Retinal pigment epithelial cell (primary cell): ENCODE measurements at places on chromosomes 16 and 17.

GRCh38 chr17:79792984-79793923 is 3.6 kb downstream of the CBX8 start:
- DNase-seq, result no peak

GRCh38 chr16:531494-532125 is 4.1 kb downstream of the CAPN15 start:
- DNase-seq, result no peak

DNA sequence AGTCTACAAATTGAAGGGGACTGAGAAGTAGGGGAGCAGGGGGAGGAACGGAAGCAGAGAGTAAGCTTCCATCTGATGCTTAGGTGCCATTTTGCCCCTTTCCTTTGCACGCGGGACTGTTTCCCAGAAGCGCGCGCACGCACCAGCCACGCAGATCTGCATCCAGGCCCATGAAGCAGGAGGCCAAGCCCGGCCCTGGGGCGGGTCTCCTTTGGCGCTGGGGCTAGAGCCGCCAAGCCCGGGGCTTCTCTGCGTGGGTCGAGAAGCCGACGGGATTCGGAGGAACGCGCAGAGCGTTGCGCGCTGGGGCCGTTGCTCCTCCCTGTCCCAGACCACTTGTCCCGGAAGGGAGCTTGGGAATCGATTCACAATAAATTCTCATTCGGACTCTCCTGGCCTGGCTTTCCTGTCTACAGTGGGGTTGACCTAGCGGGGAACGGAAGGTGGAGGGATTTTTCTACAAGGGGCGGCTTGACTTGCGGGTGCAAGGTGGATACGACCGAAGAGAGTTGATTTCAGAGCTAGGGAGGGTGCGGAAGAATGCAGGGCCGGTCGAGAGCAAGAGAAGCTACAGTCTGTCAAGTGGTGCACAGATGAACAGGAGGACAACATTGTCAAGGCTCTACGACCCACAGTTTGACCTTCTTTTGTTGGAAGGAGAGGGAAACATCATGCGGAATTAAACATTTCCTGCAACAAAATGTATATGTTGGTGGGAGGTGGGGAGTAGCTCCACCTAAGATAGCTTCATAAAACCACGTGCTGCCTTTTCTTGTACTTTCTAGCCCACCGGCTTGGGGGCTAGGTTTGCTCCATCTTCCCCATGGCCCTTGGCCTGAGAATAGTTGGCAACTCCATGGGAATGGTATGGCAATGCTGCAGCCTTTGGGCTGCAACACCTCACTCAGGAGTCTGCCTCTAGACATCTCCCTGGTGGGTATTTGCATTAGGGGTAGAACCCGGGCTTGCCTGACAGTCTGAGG is 4.5 kb downstream of the HOXB9 start:
- no peak for DNase-seq

DNA sequence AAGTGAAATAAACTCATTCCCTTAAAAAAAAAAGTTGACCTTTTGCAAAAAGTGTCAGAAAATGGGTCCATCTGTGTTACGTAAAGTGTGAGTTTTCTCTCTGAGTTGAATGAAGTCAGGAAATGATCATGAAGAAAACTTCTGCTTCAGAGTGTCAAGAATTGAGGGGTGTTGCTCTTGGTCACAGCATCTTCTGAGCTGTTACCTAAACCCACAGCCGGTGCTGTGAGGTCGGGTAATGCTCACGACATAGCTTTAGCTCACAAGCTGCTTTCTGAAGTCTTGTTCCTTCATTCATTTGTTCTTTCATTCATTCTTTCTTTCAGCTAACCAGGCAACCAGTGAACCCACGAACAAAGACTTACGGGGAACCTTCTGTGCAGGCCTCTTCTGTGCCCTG is 372.1 kb downstream of the CPPED1 start:
- no peak for DNase-seq

DNA sequence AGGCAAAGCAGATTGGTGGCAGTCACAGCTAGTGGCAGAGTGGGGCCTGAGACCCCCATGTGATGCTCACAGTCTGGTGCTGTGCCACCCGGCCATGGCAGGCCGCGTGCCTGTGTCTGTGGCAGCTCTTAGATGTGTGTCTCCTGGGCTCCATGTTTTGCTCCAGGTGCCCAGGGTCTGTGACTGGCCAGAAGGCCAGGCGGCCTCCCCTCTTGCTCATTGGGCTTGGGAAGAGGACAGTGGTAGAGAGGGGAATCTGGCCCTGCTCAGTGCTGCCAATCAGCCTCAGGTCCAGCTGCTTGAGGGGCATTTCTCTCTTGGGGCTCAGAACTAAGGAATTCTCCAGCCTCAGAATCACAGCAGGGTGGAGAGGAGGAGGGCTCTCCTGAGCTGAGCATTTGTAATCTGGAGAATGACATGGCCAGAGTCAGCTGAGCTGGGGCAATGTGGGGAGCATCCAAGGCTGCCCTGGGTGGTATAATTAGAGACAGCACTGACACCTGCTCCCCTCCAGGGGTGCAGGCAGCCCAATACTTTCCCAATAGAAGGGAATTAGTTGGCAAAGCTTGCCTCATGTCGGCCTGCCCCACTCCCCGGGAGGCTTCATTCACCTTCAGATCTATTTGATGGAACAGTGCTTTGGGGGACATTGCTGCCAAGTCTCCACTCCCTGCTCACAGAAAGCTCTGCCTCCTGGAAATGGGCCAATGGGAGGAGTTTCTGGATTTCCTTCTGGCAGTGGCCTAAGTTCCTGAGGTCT is 2.7 kb upstream of the LASP1NB start:
- peak; percentile 46 for DNase-seq

DNA sequence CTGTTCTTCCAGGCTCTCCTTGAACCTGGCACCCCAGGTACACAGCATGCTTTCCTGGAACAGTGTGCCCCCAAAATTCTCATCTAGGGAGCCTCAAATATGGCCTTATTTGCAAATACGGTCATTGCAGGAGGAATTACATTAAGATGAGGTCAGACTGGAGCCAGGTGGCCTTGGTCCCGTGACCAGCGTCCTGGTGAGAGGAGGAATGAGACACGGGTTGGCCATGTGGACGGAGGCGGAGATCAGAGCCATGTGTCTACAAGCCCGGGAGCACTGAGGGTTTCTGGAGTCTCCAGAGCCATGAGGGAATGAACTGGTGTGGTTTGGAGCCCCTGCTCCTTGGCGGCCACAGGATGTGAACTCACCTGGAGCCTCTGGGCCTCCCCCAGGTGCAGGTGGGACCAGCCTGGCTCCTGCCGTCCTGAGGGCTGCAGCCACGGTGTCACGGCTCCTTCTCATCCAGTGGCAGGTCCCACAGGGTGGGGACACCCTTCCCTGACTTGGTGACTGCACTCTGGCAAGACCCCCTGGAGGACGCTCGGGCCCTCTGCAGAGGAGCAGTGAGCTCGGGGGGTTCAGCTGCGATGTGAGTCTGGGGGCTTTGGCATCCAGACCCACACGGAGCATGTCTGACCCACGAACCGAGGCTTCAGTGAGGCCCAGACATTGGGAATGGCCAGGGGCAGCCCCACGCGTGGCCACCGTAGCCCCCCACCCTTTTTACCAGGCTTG is 21.8 kb upstream of the GNG13 start:
- DNase-seq, result no peak

GRCh38 chr16:52051414-52052172 is 495.4 kb downstream of the TOX3 start:
- no peak for DNase-seq

GRCh38 chr16:85326113-85326793 is 214.0 kb upstream of the CIBAR2 start:
- no peak for DNase-seq

- DNase-seq, result no peak
Measured at GRCh38 chr17:3039736-3040135, 23.7 kb downstream of the OR1D5 start.

DNA sequence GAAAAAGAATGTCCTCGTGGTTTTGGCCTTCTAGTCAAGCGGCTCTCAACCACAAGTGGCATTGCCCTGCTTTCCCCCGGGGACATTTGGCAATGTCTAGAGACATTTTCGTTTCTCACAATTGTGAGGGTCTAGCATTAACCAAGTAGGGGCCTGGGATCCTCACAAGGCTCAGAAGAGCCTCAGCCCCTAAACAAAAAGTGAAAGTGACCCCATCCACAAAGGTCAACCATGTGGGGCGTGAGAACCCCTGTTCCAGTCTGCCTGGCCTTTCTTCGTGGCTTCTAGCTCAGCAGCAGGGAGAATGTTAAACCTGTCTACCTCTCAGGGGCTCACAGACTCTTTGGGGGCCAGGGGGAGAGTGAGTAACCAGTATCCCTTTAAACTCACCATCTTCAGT is 4.8 kb upstream of the RPL38 start:
- no peak for DNase-seq

DNA sequence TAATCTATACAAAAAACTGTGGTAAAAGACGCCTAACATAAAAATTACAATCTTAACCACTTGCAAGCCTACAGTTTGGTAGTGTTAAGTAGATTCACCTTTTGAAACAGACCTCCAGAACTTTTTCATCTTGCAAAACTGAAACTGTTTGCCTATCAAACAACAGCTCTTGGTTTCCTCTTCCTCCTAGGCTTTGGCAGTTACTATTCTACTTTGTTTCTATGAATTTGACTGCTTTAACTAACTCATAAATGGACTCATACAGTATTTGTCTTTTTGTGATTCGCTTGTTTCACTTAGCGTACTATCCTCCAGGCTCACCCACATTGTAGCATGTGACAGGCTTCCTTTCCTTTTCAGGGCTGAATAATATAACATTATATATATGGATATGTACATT is 97.0 kb downstream of the PRKCA start:
- DNase-seq, result no peak

- DNase-seq, result no peak
Measured at GRCh38 chr17:80832266-80832676, 159.4 kb upstream of the CHMP6 start.

GRCh38 chr17:50768346-50768761 is 1.0 kb upstream of the ANKRD40CL start:
- no peak for DNase-seq

DNA sequence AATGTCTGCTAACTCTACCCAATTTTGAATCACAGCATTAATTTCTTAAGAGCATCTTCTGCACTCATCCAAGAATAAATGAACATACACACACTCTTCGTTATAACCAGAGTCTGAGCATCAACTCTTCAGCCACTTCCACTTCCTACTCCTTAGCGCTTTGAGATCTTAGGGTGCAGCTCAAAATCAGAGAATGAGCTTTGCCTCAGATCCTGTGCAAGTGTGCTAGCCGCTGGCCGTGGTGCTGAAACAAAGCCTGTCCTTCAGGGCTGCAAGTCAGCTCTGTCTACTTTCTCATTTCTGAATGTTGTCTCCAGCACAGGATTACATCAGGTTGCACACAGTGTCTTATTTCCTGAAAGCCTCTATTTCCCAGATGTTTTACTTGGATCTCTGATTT is 165.4 kb downstream of the AIPL1 start:
- DNase-seq, result peak; percentile 21

GRCh38 chr16:49442805-49443204 is 69.2 kb downstream of the C16orf78 start:
- no peak for DNase-seq

GRCh38 chr16:85293904-85294642 is 181.8 kb upstream of the CIBAR2 start:
- no peak for DNase-seq

DNA sequence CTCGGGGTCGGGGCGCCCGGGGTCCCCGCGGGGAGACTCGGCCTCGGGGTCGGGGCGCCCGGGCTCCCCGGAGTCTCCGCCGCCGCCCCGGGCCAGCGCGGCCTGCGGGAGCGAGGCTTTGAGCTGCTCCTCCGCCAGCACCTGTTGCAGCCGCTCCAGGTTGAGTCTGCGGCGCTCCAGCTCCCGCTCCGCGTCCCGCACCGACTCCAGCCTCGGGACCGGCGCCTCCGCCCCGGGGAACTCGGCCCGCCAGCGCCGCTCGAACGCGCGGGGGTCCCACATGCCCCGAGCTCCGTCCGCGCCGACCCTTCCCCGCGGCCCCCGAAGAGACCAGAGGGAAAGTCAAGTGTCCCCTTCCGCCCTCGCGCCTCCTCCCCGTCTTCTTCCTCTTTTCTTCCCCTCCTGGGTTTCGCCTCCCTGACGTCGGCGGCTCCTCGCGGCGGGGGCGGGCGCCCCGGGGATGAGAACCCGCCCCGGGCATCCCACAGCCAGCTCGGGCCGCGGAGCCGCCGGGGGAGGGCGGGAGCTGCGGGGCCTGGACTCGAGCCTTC is 40.8 kb upstream of the BHLHA9 start:
- no peak for DNase-seq

DNA sequence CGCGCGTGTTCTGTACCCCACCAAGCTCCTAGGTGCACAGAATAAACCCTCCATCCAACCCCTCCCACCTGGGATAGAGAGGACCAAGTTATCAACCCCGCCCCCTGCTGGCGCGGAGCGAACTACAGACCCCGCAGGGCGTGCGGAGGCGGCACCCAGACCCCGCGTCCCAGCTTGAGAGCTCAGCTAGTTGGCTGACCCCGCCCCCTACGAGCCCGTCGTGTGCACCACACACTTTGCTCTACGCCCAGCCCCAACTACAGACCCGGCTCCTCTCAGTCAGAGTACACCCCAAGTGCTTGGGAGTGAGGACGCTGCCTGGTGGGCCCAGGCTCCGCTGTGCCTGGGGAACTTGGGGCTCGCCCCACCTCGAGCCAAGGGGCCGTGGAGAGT is 1.5 kb downstream of the GRIN2A start:
- no peak for DNase-seq

DNA sequence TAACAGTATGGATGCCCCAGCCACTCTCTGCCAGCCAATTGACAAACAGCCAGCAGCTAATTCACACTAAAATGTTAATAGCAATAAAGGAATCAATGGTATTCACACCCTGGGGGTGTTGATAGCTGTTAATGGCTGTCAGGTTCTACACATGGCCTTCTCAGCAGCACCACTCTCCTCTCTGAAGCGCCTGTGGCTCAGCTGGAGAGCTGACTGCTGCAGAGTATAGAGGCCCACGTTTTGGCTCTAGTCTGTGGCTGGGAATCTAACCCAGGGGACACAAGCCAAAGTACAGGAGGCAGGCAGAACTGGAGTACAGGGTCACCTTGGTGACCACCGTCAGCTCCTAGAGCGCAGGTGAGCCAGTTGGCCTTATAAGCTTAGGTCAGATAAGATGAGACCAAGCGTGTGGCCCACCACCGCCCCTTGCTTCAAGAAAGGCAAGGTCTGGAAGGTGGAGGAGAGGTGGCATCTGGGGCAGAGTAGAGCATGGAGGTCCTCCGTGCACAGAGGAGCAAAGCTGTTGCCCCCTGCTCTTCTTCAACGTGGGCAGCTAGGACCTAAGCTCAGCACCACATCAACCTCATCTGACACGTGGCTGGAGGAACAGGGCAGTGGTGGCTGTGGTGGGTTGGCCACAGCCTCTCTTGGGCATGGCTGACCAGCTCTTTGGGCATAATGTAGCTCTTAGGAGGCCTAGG is 25.4 kb downstream of the CCR7 start:
- no peak for DNase-seq

DNA sequence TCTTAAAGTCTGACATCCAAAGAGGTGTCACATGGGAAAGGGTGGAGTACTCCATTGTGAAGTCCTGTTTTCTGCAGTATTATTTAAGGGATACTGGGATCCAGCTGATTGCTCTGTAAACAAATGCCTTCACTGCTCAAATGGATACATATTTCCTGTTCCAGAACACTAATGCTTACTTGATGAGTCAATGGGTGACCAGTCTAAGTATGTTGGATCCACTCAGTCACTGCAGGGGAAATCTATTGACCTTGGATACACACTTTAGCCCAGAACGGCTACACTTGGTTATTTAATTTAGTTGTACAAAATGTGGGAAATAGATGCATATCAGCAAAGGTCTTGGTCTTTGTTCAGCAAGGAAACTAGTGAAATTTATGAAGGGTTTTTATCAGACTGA is 261.4 kb downstream of the MAP2K4 start:
- no peak for DNase-seq
